ENCODE measurements at places on chromosomes 7 and 10.

DNA sequence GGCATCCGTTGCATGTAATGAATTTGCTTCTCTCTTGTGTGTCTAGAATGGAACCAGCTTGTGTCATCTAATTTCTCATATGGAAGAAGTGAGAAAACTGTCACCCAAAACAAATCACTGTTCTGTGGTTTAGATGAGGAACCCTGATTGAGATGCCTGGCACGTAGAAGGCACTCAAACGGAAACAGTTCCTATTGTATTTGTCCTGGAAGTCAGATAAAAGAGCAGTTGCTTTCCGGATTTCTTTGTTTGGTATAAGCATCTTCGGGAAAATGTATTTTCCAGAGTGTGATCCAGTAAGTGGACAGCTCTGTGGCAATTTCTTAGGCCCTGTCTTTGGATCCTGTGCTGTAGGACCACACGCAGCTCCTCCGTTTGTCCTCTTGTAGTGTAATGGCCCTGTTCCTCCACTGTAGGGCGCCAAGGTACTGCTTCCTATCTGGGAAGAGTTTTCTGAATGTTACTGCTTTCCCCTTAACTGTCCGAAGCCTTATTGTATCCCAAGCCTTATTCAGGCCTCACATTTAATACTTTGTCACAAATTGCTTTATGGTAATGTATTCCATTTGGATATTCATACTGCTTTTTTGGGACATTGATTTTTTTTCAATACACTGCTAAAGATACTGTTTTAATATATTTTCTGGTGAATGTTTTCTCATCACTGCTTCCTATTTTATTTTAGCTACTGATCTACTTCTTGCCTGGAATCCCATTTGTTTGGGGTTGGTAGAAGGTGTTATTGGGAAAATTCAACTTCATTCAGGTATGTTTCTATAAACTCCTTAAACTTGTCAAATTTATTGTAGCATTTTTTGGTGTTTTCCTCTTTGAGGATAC lies 24.8 kb downstream of the INPP5F start:
- peak; percentile 75 for DNase-seq

DNA sequence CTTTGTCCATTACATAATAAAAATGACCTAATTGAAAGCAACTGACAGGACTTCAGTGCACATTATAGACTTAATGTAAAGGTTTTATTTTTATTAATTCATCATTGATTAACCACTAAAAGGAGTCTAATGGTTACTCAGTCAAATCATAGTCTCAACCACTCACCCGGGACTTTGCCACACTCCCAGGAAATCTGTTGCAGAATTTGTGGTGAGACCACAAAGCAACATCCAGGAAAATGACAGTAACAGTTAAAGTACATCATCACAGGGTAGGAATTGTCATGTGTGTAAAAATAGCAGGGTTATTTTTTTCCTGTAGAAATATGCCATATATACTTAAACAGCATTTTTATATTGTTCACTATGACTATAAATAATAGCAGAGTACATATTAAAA lies 6.3 kb upstream of the HGF start:
- DNase-seq, result no peak

DNA sequence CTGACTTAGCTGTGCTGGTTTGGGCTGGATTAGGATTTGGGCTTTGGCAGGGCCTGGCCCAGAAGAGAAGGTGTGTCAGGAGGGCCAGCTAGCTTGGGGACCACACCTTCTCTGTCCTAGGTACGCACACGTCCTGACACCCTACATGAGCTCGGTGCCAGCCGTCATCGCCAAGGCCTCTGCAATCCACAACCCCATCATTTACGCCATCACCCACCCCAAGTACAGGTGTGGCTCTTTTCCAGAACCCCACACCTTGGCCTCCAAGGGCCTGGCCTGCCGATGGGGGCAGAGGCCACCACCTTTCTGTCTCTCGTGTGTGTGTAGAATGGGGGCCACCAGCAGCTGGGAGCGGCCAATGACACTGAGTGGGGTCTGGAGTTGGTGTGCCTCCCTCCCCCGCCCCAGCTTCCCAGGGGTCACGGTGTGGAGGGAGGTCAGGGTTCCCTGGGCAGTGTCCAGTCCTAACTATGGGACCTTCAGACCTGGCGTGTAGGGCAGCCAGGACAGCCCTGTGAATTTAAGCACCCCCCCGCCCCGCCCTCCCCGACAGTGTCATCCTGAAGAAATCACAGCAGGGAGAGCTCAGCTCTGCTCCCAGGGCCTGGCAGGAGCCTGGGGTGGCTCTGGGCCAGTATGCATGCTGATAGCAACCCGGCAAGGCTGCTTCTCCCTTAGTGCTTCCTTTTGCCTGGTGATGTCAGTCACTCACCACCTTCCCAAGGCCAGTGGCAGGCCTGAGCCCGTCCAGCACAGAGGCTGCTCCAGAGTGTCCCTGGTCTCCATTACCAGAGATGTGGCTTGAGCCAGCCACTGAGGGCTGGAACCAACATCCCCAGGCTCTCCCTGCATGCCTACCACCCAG lies 6.9 kb upstream of the LDB3 start:
- no peak for DNase-seq

DNA sequence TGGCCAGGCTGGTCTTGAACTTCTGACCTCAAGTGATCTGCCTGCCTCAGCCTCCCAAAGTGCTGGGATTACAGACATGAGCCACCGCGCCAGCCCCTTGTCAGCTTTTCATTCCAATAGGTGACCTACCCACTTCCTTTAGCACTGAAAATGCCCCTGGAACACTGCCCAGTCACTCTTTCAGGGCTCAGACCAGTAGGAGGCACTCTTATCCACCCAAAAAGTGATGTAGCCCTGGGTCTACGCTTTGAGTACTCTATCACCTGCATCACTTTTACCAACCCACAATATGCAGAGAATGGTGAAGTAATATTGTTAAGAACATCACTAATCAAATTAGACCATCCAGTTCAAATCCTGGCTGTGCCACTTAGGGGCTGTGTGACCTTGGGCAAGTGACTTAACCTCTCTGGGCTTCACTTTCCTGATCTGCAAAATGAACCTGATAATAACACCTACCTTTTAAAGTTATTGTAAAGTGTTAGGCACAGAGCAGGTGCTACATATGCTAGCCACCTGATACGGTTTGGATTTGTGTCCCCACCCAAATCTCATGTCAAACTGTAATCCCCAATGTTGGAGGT lies 5.2 kb downstream of the CALN1 start:
- DNase-seq, result no peak
